Activated T-cell treated with anti-CD3 and anti-CD28 coated beads, Interleukin-2, amount 50 U/mL, for 72 hours (primary cell): ENCODE measurements at places on chromosomes 12 and 14. TPM values are rescaled to one million over a fixed set of nuclear protein-coding genes. Genes with fewer than 3 reads are reported as not detected.

Gene CCDC196
- not detected for total RNA-seq

GRCh38 chr12:25458047-25458552, 95.0 kb downstream of the LMNTD1 start:
- DNase-seq = no peak

Gene CCDC177
- not detected for total RNA-seq

GRCh38 chr14:101834397-101834796, 72.9 kb downstream of the PPP2R5C start:
- no peak for DNase-seq

DNA sequence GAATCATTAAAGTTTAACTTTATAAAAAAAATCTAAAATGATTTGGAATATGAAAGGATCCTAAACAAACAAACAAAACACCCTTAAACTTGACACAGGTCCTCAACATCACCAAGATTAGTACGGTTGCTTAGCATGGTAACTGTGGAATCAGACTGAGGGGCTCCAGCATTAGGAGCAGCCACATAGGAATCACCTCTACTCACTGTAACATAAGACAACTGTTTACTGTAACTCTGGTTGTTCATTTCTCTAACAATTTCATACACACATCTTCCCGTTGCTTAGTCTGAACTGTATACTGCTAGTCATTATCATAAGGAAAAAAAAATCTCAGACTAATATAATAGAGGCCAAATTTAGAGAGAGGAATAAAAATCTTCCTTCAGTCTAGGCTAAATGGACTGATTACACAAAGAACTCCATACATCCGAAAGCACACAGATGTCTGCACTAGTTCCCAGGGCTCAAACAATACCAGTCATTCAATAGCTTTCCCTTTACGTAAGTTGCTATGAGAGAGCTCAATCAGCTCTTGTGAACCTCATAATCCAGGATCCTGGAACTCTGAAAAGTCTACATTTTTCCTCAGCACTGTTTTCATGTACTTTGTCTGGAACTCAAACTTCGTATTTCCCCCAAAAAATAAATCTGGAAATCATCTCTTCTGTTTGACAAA, 26.0 kb downstream of the LRP6 start:
- no peak for DNase-seq

GRCh38 chr12:121791671-121792551, 1.6 kb downstream of the RHOF start:
- peak; percentile 46 for DNase-seq

Gene GALNT16
- 0.21 TPM for total RNA-seq

Gene TAMALIN
- 10.0 TPM for total RNA-seq

Gene KRT74
- total RNA-seq = 0.12 TPM

GRCh38 chr14:91009501-91010152, 50.8 kb downstream of the RPS6KA5 start:
- DNase-seq = no peak

Gene CSAD
- 42.7 TPM for total RNA-seq

DNA sequence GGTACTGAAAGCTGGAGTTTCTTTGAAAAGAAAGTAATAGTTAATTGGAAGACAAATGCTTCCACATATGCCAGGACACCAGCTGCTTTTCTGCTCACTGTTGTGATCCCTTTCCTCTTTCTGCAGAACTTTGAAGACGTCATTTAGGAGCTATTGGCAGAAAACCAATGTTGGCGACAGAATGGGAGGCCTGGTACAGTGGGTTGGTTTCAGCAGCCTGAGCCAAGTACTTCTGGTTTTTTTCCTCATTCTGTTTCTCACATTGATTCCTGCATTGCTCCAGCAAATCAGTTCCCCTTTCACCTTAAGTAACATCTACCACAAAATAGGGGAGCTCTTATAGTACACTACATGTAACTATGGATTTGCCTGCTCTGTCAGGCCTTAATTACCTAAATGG, 96.9 kb downstream of the FIGNL2 start:
- DNase-seq = no peak

Gene BCL11B
- 54.4 TPM for total RNA-seq

Gene LGALS3
- total RNA-seq = 22.3 TPM

Gene PTGER2
- total RNA-seq = 9.6 TPM

GRCh38 chr12:34400411-34400881, 378.1 kb downstream of the ALG10 start:
- DNase-seq = no peak

- no peak for DNase-seq
Observed at GRCh38 chr12:78753058-78753457, 111.5 kb upstream of the SYT1 start.

Gene OASL
- 45.1 TPM for total RNA-seq

- DNase-seq = no peak
Observed at GRCh38 chr14:68364792-68365192, 428.1 kb downstream of the ZFP36L1 start.

DNA sequence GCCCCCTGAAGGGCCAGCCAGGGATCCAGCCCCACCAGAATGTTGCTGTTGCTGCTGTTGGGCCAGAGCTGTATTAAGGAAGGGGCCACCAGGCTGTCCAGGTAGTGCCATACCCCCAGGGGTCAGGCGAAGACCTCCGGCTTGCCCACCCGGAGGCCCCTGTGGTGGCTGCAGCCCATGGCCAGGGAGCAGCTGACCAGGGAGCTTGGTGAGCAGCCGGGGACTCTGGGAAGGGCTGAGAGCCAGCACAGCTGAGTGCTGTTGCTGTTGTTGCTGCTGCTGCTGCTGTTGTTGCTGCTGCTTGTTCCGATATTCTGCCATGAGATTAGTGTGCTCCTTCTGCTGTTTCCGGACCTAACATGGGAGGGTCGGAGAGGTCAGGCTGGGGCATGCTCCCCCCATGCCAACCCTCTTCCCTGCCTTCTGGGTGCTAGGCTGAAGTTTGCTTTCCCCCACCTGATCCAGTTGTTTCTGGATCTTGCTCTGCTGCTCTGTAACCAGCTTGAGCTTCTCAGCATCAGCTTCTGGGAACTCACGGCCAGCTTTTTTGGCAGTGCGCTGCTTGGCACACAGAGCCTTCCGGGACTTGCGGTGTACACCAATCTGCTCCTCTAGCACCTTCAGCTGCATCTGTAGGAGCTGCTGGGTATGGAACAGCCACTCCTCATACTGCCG, 15.2 kb upstream of the PRKAG1 start:
- DNase-seq = no peak

DNA sequence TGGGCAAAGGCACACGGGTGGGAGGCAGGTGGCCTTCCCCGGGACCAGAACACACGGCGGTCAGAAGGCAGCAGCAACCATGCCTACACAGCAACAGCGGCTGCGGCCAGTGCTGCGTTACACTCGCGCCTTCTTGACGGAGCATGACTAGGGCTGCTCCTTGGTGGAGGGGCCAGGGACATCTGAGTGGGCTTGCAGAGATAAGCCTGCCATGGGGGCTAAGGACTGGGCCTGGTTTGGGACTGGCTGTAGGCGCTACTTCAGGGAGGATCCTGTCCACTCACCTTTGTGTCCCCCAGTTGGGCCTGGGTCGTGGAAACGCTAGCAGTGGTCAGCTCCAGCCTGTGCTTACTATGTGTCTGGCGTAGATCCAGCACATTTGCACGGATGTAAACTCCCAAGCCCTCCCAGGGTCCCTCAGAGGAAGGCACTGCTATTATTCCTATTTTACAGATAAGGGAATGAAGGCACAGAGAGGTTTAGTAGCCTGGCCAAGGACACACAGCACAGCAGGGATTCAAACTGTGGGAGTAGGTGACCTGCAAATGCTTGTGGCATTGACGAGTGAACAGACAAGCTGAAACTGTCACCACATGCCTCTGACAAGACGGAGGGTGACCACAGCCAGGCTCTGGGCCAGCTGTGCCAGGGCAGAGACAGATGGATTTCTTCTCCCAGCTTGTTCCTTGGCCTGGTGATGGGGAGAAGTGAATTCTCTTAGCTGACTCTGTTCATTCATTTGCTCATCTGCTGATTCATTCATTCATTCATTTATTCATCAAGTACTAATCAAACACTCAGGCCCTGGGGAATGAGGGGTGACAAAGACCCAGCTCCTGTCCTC, 31.9 kb upstream of the DLK1 start:
- no peak for DNase-seq

GRCh38 chr12:102010265-102010994, 51.4 kb downstream of the WASHC3 start:
- no peak for DNase-seq

DNA sequence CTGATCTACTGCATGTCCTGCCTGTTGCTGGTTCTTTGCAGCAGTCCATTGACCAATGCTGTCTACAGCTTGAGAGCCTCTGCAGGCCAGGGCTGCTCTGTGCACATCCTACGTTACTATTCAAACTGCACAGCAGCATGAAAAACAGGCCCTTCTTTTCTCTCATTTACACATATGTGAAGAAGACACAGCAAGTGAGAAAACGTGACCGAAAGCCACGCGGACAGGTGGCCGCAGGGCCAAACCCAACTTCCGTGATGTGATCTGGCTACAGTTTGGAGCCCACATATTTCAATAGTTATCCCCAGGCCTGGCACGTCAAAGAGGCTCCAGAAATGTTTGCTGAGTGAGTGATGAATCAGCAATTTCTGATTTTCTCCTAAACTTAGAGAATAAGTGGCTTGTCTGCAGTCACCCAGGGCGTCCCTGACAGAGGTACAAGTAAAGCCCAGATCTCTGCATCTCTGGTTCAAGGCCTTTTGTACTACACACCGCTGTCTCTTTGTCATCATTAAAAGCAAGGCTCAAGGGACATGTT, 17.9 kb upstream of the TCL1B start:
- DNase-seq = no peak

Gene SIX1
- total RNA-seq = not detected

Gene AVPR1A
- total RNA-seq = not detected

DNA sequence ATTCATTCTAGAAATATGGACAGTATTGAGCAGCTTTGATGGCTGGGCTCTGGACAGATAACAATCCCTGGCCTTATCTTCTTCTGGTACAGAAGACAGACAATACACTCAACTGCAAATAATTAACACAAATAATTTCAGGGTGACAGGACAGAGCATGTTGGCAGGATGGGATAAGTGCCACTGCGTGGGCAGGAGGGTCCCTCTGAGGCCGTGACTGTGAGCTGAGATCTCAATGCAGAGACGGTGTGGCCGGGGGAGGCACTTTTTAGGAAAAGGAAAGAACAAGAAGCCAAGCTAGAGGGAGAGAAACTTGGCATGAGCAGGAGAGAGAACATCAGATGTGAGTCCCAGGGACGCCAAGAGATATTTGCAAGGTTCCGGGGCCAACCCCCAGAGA, 8.1 kb downstream of the SYNE3 start:
- DNase-seq = no peak

- no peak for DNase-seq
Observed at GRCh38 chr12:75783093-75783877, 248.3 kb downstream of the PHLDA1 start.

DNA sequence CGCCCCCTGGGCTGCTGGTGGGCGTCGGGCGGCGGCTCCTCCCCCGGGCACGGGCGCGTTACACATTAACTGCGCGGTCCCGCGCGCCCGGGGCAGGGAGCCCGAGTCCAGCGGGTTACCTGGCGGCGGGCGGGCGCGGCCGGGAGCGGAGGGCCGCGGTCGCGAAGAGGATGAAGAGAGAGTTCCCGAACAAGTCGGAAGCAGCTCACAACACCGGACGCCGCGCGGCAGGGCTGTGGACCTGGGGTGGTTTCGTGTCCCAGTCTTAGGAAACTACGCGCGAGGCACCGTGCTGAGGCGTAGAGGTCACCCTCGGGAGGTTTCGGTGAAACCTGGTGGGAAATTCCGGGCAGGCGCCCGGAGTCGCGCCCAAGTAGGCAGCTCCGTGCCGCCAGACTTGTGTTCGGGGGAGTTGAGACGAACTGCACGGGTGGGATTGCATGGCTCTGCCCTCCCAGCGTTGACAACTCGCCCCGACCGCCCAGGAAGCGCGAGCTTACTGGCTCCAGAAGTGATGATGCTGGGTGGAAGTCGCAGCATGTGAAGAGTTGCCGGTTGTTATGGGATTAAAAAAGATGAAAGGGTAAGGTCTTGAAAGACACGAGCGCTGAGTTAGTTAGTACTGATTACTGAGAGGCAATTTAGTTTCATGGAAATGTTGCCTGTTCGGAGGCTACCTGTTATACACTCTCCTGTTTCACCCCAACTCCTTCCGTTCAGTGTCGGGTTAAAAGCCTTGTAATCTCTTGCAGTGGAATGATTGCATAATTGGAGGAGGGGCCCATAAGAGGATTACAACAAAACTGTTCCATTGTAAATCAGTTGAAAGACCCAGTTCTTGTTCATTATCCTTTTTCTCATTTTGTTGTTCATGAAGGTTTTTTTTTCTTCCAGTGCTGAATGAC, 879 bp downstream of the RAB3IP start:
- peak; percentile 61 for DNase-seq

DNA sequence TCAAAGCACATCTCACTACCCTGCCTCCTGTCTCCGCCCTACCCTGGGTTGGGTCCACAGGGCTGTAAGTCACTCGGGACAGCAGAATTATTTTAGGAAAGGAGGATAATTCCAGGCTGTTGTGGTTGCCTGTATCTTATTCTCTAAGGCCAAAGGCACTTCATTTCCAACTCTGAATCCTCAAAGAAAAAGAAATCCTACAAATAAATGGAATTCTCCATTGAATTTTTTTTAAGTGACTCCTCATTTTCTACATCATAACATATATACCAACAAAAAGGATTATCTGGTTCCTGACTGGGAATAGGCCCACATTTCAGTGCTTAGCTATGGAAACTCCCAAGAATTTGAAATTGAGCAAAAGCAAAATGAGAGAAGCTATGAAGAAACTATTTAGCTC, 186.4 kb downstream of the ITPR2 start:
- no peak for DNase-seq

Gene RNASE3
- total RNA-seq = not detected

Gene HOXC5
- total RNA-seq = not detected

DNA sequence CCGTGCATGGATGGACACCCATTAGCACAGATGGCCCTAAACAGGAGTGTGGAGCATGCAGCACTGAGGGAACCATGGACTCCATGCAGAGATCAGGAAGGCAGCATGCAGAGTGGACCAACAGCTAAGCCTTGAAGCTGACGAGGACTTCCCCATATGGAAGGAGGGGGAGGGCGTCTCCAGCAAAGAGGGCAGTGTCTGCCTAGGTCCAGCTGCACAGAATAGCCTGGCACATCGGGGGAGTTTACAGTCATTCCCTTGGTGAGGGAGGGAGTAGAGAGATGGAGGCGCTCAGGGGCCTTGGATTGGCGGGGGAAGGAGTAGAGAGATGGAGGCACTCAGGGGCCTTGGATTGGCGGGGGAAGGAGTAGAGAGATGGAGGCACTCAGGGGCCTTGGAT, 64.5 kb downstream of the ANKRD9 start:
- DNase-seq = no peak

Gene PSMA6
- 325 TPM for total RNA-seq

GRCh38 chr14:74596741-74597450, 15.1 kb downstream of the LTBP2 start:
- DNase-seq = no peak

Gene NTF3
- not detected for total RNA-seq
